Posterior vena cava (tissue), 2 donors: ENCODE measurements at places on chromosomes 3 and 15.

DNA sequence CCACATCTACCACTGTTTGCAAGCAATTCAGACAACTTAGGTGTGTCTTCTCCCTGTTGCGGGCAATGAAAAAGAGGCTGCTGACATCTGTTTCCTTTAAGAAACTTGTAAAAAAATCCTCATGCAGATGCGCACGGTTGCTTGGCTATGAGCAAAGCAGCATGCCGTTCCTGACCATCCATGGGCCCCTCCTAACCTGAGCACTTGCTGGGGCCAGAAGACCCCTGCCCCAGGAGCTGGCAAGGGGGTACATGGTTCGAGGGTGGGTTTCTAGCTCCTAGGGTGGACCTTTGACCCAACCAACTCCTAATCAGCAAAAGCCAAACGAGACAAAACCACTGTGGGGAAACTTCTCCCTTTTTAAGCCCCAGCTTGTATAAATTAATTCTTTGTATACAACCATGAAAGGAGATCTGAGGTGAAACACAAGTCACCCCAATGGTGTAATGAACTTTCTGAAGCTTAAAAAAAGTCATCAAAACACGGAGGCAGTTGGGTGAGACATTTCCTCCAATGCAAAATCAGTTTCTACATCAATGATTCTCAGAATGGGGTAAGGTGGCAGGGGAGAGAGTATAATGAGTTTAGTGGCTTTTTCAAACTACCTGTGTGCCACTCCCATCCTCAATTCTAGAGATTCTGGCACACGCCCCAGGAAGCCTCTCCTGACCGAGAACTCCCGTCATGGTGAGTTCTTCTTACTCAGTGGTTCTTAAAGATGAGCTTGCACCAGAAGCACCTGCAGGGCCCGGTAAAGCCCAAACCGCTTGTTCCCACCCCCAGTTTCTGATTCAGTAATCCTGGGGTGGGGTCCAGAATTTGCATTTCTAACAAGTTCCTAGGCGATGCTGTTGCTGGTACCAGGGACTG, 44.1 kb downstream of the CPN2 start:
- peak; percentile 2 for DNase-seq

- no peak for DNase-seq
These were observed 204.7 kb downstream of the EPHA3 start for GRCh38 chr3:89312141-89312540.

DNA sequence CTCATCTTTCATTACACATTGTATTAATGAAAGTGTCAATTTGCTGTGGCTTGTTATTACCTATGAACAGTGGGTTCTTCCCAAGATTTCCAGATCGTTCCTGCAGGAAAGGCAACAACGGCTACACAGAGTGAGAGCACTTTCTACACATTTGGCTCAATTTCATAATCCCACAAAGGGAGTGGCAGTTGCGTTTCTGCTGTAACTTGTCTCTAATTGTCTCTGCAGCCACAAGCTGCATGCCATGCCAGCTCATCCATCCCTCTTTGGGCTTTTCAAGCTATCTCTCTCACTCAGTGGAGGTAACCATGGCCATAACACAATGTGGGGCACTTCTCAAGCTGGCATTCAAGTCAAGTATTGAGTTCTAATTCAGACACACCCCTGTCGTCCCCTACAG, 27.7 kb upstream of the CPNE4 start:
- no peak for DNase-seq

GRCh38 chr3:24167429-24167828, 222.3 kb downstream of the NR1D2 start:
- no peak for DNase-seq

DNA sequence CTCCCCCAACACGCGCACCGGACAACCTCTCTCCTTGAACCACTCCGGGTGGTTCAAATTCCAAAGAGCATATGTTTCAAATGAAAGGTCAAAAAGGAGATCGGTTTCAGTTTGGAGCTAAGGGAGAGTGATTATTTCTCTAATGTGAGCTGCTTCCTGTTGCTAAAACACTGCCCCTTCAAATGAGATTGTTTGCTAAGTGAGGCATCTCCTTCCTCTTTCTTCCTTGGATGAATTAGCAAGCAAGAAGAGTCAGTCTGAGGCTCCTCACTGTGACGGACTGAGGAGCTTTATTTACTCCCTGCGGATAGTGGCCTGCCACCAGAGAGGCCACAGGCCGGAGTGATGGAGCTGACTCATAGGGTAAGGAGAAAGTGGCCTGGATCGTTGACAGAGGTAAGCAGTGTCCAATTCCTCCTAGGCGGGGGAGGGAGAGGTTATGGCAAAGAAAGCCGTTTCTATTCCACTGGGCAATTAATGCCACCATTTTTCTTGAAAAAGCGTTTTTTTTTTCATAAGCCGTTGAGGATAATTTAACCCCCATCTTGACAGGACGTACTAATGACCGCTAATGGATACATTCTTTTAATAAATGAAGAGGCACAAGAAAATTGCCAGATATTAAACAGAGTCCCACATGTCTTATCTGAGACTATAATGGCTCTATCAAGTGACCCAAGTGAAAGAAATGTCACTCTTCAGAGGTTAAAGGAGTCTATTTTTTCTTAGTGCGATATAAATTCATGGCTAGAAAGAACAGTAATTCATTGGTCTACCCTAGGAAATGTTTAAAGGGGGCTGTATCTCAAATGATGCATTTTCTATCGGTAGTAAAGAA, 167.0 kb upstream of the ANKRD28 start:
- no peak for DNase-seq

DNA sequence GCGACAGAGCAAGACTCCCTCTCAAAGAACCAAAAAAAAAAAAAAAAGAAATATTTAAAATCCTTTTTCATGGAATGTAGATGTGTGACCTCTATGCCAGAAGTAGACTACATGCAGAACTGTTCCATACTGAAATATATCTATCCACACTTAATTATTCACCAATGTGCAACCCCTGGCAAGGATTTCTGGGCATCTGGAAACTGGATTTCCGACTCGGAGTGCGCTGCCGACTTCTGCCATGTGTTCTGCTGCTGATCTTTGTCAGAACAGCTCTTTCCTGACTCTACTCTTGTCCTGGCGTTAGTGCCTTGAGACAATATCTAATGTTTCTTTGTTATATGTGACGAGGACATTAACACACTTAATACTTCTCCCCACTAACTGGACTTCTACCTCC, 11.7 kb downstream of the LIPH start:
- no peak for DNase-seq

GRCh38 chr15:41558400-41559238, at the start of gene TYRO3:
Gene TYRO3, plus strand, starts transcription at chr15:41559212. Its CDS starts 46 bp downstream, at chr15:41559258.
- peak; percentile 86 for DNase-seq

DNA sequence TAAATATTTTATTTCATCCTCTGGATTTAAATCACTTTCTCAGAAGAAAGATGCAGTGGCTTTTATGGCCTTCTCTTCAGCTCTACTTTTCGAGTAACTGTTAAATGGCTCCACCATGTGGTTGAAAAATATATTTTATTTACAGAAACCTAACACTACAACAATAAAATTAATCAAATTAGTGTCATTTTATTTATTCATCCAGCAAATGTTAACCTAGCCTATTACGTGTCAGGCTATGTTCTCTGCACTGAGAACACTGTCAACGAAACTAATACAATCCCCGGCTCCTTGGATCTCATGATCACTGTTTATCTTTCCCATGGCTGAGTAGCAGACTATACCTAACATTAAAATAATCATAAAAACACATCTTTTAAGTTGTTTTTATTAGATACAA, 148.0 kb upstream of the OSTN start:
- no peak for DNase-seq

GRCh38 chr3:10228248-10228950, 19.9 kb upstream of the TATDN2 start:
- peak; percentile 18 for DNase-seq

- no peak for DNase-seq
These were observed 48.9 kb upstream of the STRIT1 start for GRCh38 chr3:155342344-155342743.

GRCh38 chr15:86834115-86834863, 754.6 kb downstream of the AGBL1 start:
- DNase-seq, result no peak

- DNase-seq, result no peak
These were observed 17.4 kb downstream of the CSPG4 start for GRCh38 chr15:75695220-75695619.

DNA sequence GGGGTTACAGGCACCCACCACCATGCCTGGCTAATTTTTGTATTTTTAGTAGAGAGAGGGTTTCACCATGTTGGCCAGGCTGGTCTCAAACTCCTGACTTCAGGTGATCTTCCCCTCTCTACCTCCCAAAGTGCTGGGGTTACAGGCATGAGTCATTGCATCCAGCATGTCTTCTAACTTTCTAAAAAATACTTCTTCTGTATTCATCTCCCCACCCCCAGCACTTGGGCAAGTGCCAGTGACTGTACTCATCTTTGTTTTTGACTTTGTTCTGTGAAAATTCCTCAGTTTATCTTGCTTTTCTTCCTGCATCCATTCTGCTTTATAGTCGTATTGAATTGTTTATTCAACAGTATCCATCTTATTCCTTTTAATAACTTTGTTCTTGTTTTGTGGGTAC, 47.6 kb downstream of the ARIH1 start:
- DNase-seq, result no peak

DNA sequence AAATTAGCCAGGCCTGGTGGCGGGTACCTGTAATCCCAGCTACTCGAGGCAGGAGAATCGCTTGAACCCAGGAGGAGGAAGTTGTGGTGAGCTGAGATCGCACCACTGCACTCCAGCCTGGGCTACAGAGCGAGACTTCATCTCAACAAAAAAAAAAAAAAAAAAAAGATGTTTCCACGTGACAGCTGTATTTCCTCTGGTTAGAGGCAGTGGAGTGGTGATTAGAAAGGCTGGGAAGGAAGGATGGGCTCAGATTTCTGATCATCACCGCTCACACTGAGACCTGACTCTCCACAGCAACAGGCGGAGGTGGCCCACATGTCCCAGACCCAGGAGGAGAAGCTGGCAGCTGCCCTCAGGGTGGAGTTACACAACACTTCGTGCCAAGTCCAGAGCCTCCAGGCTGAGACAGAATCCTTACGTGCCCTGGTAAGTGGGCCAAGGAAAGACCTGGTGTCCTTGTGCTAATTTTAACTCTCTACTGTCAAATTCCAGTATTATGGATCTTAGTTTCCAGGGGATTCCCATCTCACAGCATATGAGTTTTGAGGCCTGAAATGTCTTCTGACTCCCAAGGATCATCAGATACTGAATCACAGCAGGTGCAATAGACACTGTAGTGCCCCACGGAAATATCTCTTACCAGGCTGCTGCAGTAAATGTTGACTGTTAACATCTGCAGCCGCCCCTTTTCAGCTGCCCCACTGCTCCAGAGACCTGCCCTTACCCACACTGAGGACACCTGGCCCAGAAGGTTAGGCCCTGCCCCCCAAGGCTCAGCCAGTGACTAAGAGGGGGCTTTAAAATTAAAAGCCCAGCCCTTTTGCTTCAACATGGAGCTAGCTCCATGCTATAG, 66.9 kb downstream of the BFSP2 start:
- DNase-seq, result no peak

DNA sequence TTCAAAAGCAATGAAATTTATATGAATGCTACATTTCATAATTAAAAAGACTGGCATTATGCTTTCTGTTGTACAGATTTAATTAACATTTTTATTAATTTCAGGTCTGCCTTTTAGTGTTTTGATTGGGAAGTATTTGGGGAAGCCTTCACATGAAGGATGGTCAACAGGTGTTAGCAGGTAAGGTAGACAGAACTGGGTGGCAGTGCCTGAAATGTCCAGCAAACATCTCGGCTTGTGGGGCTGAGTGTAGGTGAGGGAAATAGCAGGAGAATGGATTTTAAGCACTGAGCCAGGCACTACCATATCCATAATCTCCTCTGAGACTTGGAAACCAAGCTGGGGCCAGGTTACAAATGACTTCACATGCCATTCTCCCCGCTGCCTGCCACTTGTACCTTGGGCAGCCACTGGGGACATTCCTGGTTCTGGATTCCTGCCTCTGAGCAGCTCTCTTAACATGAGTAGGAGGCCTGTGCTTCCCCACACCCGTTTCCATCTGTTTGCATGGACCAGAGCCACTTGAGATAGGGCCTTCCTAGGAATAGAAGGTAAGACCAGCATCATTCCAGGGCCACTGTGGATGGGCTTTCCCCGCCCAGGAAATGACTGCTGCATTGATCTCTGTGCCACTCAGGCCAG, 125.9 kb upstream of the HES1 start:
- DNase-seq, result no peak

DNA sequence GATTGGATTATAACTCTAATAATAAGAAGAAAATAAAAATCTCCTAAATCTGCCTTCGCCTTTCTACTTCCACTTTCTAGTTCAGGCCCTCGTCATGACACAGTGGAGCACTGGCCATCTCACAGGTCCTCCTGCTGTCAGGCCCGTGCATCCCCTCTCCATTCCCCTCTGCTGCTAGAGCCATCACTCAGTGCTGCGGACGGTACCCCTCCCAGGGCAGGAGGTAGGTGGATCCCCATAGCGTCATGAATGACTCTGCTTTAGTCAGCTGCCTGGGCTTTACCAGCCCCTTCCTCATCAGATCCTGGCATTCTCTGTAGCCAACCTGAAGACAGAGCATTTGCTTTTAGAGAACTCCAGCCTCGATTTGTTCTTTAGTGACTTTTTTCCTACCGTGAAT, 12.0 kb upstream of the PPP1R2 start:
- DNase-seq, result no peak

DNA sequence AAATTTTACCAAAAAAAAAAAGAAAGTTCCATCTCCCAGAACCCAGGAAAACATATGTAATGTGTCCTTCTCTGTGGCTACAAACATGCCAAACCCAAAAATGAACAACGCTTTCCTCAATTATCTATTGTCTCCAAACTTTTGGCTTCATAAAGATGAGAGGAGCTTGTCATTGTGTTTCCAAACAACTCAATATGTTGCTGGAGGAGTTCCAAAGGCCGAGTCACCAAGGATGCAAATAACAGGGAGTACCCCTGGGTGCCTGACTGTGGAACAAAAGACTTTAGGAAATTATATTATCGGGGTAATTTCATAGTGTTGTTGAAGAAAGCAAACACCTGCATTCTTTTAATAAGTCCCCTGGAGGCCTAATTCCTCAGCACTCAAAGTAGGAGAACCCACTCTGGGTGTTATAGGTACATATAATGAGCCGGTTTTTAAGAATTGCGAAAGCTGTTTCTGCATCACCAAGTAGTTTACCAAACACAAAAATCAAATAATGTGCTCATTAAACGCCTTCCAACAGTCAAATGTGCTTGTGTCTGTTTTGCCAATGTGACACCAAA, 206.3 kb upstream of the PRICKLE2 start:
- no peak for DNase-seq

DNA sequence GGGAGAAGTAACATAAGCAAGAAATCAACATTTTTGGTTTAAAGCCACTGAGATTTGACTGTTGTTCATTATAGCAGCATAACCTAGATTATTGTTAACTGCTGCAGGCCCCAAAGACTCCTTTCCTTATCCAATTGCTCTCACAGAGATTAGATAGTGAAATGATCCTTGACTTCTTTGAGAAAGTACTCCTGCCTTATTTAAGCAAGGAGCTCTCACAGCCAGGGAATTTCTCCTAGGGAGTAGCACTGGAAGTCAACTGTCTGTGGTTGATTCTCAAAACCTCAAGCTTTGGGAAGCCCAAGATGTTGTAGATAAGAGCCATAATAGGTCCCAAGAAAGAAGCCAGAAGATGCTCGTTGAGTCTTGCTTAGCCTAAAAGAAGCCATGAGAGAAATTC, 151.8 kb upstream of the TSC22D2 start:
- no peak for DNase-seq

GRCh38 chr15:37090543-37091175, 9.7 kb downstream of the MEIS2 start:
- DNase-seq, result no peak
